ENCODE measurements at places on chromosomes 6 and 20.

GRCh38 chr20:63819224-63819921, 11.7 kb downstream of the ZBTB46 start:
- DNase-seq: no peak

DNA sequence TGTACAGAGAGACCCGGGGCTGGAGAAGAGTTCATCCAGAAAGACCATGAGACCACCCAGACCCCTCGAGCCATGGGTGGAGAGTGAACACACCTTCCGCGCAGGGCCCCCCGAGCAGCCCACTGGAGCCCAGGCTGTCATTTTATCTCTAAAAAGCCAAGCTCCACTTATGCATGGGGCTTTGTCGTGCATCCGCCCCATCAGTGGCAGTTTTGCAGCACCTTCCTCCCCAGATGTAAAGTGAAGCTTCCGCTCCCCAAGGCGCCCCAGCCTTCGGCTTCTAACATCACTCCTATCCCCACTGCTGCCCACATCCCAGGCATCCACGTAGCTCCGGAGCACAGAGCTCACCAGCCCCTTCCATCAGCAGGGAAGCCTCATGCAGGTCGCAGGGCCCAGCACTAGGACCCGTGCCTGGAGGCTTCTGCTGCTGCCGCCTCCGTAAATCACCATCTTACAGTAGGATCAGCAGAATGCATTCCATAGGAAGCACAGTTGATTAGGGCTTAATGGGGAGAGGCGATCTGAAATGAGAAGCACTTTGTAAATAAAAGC, 301.1 kb downstream of the TAF4 start:
- no peak for DNase-seq

DNA sequence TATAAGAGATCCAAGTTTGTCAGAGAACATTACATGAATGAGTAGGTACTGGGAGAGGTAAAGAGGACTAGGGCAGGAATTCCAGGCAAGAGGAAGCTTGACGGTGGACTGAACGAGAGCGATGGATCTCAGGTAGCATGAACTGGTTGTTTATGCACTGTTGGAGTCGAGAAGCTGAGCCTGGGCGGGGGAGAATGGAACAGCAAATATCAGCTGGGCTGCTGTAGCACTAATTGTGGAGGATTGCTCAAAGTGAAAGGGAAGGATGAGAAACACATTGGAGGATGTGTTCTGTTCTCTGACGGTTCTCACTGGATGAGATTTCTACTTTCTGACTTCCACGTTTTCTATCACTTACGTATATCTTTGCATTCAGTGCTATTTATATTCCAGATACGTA, 164.2 kb downstream of the PHF3 start:
- no peak for DNase-seq

DNA sequence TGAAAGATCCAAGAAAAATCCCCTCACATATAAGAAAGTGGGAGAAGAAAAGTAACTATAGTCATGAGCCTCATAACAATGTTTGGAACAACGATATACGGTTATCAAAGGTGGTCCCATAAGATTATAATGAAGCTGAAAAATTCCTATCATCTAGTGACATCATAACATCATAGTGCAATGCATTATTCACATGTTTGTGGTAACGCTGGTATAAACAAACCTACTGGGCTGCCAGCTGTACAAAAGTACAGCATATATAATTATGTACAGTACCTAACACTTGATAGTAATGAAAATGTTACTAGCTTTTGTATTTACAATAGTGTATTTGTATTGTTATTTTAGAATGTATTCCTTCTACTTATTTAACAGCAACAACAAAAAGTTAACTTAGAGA, 240.7 kb downstream of the RNGTT start:
- DNase-seq: no peak

- no peak for DNase-seq
Observed at GRCh38 chr6:84242265-84242664, 14.8 kb upstream of the CEP162 start.

Measured in CD4-positive, alpha-beta T cell treated with Interferon alpha-2 for 1 hour (primary cell).